ENCODE measurements at places on chromosomes 1 and 21.

- no peak for DNase-seq
These were observed 1.2 kb downstream of the LRP8 start for GRCh38 chr1:53326598-53327181.

- DNase-seq: no peak
These were observed 84.2 kb downstream of the OBSCN start for GRCh38 chr1:228291906-228292608.

DNA sequence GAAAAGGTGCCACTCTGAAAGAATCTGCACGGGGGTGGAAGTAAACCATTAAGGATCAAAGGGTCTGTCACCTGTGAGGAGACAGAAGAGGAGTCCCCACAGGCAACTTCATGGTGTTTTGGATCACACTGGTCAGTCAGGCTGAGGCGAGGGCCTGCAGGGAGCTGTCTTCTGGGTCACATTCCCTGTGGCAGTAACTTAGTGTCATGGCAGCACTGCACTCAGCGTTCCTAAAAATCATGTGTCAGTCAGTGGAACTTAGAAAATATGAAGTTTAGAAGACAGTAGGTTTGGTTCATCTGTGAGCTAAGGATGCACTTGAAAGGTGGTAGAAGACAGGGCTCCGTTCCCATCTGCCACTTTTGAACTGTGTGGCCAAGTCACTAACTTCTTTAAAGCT lies 43.5 kb upstream of the CD101 start:
- DNase-seq: no peak

- DNase-seq: no peak
These were observed 28.1 kb downstream of the RABIF start for GRCh38 chr1:202860744-202861419.

DNA sequence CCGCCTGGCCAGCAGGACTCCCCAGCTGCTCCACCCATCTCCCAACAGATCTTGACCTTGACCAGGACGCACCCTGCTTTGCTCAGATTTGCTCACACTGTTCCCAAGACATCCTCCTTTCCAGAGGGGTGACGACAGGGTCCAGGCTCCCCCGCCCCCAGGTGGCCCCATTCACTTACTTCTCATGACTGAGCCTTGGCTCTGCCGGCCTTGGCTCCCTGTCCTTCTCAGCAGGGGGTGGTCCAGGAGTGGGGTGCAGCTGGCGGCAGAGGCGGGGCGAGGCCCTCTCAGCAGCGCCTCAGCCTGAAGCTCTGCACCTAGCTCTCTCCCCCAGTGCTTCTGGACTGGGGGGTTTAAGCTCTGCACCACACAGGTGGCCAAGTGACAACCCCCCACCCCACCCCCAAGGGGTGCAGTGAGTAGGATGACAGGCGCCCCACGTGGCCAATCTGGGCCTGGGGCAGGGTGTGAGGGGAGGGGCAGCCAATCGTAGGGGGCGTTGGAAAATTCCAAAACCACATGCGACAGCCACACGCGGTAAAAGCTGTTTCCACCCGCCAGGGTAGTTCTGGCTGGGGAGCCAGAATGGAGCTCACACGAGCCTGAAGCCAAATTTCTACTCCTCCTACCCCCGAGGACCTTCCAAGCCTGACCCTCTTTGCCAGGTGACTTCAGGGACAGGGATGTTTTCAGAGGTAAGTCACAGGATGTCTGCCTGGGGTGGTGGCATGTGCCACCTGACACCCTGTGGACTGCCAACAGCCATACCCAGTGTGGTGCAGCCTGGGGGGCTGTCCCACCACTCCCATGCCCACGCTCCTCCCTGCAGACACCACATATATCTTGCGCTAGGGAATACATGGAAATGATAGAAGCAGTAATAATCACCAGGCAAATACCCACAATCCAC lies 5.6 kb downstream of the RORC start:
- DNase-seq: no peak

GRCh38 chr21:28099001-28099705 lies 893.5 kb downstream of the LTN1 start:
- DNase-seq: no peak

DNA sequence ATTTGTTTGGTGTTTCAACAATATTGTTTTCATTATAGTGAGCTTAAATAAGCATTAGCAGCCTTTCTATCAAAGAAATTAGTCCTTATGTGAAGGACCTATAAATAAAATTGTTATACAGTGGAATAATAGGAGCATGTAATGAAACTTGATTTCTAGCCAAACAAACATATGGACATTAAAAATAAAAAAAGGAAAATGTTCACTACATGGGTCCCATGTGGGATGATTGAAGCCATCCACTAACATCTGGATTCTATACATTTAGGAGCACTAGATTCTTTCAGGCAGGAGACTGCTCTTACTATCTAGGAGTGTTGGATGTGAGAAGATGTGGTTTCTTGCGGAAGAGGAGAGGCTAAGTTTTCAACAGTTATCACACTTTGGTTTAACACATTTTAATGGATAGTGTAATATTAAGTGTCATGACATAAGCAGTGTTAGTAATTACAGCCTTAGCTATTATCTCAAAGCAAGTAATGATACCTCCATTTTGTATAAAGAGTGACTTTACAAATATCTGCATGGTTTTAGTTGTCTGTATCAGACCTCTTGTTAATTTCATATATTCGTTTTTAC lies 62.3 kb downstream of the LYPLAL1 start:
- no peak for DNase-seq

DNA sequence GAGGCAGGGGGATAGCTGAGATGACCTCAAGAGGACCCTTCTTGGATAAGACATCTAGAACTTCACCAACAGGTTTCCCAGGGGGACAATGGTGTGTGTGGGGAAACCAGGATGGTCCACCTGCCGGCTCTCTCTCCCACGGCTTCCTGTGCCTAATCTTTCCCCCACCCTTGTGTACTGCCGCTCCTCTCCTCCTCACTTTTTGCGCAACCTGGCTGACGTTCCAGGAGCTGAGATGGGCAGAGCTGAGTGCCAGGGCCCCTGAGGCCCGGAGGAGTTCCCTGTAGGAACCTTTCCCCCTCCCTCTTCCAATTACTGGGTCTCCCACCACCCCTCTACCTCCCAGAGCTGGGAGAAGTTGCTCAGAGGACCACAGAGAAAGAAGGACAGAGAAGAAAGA lies 6.9 kb downstream of the SLC26A9 start:
- DNase-seq: no peak

GRCh38 chr1:205189131-205189530 lies 22.4 kb downstream of the DSTYK start:
- no peak for DNase-seq

- peak; percentile 44 for DNase-seq
These were observed at the start of gene PCNX2 for GRCh38 chr1:233295237-233295974. TSS of gene PCNX2 (minus strand) at chr1:233295725. CDS start at chr1:233295478, 247 bp downstream.

- DNase-seq: no peak
These were observed 26.5 kb downstream of the SFT2D2 start for GRCh38 chr1:168252204-168252733.

- no peak for DNase-seq
These were observed 81.9 kb upstream of the ARTN start for GRCh38 chr1:43851561-43852338.

DNA sequence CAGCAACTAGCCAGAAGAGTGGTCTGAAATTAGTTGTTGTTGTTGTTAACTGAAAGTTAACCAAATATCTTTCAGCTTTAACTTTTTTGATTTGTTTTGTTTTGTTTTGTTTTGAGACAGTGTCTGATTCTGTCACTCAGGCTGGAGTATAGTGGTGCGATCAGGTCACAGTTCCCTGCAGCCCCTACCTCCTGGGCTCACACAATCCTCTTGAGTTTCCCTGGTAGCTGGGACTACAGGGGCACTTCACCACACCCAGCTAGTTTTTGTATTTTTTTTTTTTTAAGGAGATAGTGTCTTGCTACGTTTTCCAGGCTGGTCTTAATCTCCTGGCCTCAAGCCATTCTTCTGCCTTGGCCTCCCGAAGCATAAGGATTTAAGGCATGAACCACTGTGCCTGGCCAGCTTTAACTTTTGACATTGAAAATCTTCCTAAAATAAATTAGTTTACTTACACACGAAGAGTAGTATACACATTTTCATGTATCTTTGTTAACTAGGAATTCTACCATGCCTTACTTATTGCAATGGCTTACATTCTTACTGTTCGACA lies 45.0 kb downstream of the GNG12 start:
- DNase-seq: no peak

GRCh38 chr1:67683766-67684525 lies 1.1 kb upstream of the GADD45A start:
- DNase-seq: no peak

DNA sequence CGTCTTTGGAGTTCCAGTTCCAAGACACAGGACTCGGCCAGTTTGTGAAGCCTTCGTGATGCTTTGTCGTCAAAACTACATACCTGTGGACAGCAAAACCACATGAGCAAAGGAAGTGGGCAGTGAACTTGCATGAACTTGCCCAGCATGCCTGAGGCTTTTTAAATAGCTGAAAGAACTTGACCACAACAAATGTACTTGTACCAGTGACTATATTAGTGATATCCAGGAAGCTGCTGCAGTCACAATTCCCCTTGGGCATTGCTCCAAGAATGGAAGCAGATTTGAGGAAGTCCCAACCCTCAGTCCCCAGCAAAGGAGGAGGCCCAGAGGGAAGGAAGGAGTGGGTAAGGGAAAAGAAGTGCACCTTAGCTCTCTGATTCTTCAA lies 2.6 kb downstream of the FUCA1 start:
- no peak for DNase-seq

GRCh38 chr1:110756506-110756905 lies 81.8 kb upstream of the KCNA3 start:
- DNase-seq: no peak

- DNase-seq: no peak
These were observed 8.3 kb downstream of the EPHX1 start for GRCh38 chr1:225818229-225818628.

- no peak for DNase-seq
These were observed 10.5 kb upstream of the HTR1D start for GRCh38 chr1:23227806-23228205.
